ENCODE measurements at places on chromosomes 7 and 10.

DNA sequence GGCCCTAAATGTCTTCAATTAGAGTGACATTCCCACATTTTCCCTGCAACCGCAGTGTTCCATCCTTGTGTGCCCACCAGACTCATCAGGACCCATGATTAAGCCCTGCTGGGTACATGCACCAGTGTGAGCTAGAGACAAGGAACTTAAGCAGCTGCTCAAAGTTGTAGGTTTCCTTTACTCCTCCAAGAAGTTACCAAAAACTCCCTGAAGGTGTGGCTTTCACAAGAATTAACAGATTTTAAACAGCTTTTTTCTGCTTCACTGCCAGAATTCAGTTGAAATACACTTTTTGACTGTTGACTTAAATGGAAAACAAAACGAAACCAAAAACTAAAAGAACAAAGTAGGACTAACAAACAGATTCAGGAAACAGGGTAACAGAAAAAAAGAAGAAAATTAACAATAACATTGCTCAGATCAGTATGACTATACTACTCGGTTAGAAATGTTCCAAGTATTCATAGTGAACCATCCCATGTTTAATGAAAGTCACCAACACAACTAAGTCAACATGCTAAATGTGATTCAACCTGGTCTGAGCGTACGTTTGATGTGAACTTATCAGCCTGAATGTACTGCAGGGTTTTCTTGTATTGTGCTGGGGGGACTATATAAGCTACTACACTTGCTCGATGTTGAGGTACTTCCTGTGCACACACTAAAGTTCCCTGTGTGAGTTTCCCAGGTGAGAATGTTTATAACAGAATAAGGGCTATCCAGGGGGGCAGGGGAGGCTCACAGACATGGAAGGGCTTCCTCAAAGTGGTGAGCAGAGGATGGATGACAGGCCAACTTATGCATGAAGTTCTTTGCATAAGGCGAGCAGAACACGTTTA is 22.2 kb downstream of the SLC37A3 start:
- no peak for DNase-seq

DNA sequence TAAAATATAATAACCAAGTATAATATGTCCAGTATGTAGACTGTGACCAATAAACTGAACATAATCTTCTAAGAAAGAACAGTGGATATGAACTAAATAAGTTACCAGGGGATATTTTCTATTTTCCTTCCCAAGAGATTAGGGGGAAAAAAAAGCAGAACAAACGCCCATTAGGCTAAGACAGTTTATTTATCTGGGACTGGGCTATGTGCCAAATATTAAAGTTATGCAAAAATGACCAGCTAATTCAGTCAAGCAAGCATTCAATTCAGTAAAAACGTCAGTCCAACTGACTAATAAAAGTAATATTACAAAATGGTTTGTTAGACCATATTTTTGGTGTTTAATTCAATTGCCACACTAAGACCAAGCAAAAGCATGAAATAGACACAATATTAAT is 122.2 kb downstream of the TSPAN12 start:
- DNase-seq = no peak

GRCh38 chr7:112192236-112193154 is 13.7 kb downstream of the DOCK4 start:
- no peak for DNase-seq

DNA sequence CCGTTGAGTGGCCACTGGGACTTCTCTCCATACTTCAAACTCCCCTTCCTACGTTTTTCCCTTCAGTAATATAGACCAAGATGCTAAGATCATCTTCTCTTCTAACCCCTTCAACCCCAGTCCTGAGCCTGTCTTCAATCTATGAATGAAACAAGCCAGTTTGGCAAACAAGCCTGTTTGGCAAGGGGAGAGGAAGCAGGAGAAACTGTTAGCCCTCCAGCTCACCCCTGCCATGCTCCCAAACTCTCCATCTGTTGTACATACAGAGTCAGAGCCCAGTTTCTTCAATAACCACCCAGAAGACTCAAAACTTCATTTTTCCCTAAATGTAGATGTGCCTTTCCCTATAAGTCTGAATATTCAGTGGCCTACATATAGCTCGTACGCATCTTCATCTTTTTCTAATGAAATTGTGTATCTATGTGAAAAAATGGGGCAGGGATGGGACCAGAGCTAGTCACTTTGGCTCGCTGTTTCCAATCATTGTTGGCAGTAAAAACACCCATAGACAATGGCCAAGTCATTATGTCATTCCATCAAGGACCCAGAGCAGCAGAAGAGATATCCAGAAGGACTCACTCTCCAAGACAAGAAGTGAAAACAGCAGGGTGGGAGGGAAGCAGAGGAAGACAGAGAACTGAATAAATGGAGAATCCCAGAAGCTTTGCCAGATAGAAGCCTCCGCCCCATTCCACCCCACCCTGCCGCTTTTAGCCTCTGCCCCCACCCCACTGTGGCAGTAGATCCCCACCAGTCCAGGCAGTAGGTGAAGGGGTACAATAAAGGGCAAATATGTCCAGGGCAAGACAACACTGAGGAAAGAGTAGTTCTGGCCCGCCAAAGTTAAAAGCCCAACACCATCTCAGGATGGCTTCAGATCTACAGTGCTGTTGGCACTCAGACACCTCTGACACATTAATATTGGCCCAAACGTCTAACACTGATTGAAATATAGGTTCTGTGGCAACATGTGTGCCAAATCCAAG is 87.3 kb downstream of the DOCK4 start:
- DNase-seq = no peak

DNA sequence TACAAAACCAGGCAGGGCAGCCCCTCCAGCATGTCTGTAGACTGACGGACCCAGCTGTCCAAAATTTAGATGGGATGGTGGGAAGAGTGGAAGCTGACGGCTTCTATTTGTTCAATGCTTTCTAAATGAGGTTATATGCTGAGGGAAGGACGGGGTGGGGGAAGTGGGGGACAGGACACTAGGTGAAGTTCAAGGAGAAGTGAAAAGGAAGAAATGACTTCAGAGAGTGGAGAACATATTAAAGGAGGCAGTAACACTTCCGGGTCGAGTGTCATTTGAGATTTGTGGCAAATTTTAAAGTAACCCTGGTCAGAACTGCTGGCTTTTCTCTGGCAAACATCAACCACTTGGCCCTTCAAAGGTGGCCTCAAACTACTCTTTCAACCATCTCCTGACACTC is 9.4 kb downstream of the PIP4K2A start:
- no peak for DNase-seq

- no peak for DNase-seq
These were observed 23.2 kb upstream of the HIBADH start for GRCh38 chr7:27685893-27686292.

GRCh38 chr7:151132461-151133205 is 34.9 kb downstream of the GBX1 start:
- no peak for DNase-seq

GRCh38 chr7:155237297-155237696 is 60.4 kb upstream of the INSIG1 start:
- DNase-seq = no peak

GRCh38 chr7:15555381-15555859 is 6.4 kb downstream of the AGMO start:
- no peak for DNase-seq

DNA sequence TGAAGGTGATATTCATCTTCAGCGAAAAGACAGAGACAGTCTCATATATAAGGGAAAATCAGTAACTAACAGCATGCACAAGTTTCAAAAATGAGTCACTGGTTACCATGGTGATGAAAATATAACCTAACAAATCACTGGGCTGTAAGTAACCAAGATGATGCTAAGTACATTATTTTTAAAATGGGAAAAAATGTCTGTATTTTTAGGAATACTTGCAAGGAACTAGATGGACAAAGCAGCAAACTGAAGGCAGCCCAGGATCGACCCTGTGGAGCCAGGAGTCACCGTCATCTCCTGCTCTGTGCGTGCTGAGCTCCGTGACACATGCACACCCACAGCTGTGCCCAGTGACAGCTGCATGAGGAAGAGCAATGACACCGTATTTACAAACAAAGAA is 137.3 kb downstream of the ELMO1 start:
- no peak for DNase-seq

- no peak for DNase-seq
These were observed 68.7 kb upstream of the SEC61G start for GRCh38 chr7:54827734-54828133.

GRCh38 chr10:93436591-93437085 is 45.5 kb downstream of the MYOF start:
- no peak for DNase-seq

DNA sequence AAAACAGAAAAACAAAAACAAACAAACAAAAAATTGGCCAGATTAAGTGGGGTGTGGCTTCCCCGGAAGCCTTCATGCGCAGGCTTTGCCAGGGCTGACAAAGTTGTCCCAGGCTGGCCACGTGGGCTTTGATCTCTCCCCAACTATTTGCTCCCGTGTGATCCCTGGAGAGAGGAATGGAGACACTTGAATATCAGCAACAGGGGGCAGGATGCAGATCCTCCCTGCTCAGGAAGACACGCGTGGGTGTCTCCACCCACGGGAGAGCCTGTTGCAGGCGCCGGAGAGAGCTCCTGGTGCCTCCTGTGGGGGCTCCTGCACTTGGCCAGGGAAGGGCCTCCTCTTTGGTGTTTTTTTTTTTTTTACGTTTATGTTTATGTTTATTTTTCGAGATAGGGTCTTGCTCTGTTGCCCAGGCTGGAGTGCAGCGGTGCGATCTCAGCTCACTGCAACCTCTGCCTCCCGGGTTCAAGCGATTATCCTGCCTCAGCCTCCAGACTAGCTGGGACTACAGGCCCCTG is 19.0 kb downstream of the TRIM56 start:
- no peak for DNase-seq

DNA sequence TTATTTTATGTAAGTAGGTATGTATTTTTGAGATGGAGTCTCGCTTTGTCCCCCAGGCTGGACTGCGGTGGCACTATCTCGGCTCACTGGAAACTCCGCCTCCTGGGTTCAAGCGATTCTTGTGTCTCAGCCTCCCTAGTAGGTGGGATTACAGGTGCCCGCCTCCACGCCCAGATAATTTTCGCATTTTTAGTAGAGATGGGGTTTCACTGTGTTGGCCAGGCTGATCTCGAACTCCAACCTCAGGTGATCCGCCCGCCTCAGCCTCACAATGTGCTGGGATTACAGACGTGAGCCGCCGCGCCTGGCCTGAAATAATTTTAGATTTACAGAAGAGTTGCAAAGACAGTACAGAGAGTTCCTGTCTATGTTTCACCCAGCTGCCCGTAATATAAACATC is 37.5 kb downstream of the PFKFB3 start:
- no peak for DNase-seq

DNA sequence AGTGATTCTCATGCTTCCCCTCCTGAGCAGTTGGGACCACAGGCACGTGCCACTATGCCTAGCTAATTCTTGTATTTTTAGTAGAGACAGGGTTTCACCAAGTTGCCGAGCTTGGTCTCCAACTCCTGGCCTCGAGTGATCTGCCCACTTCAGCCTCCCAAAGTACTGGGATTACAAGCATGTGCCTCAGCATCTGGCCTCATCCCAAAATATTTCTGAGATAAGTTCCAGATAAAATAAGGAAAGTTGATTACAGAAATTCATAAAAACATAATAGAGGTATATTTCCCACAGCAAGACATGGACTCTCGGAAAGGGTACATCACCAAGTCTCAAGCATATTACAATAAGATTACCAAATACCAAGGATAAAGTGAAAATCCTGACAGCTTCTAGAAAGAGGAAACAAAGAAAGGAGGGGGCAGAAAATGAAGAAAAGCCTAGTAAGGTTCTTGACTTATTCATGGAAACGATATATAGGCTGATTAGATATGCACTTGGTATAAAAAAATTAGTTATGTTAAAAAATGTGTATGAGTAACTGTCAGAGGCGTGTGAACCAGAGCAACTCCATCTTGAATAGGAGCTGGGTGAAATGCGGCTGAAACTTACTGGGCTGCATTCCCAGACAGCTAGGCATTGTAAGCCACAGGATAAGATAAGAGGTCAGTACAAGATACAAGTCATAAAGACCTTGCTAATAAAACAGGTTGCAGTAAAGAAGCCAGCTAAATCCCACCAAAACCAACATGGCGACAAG is 35.0 kb downstream of the IQUB start:
- DNase-seq = no peak

DNA sequence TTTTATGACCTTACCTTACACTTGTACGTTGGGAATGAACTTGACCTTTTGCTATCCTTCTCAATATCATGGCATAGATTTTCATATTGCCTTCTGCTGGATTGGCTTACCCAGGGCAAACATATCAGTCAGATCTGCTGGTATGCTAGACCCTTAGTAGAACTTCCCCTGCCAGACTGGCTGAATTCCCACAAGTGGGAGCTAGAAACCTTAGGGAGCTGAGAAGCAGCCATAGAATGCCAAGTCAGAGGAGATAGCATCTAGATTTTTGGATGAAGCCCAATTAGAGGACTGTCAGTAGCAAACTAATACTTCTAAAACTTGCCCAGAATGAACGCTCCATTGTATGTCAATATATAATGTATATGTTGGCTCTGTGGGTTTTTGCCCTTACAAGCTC is 385.0 kb downstream of the NXPH1 start:
- no peak for DNase-seq

DNA sequence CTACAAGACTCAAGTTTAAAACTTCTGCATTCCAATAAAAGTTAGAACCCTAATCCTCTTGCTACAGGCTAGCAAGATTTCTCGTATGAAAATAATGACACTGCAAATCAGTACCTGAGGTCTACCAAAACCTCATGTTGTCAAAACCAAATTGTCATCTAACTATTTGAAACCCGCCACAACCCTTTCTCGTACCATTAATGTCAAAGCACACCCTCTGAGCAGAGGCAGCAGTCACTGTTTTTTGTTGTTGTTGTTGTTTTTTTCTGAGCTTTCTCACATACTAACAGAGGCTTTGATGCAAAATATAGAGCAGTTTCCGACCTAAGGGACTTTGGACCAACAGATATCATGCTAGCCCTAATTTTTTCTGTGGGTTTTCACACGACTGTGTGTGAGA is 563.9 kb upstream of the C7orf33 start:
- DNase-seq = no peak

DNA sequence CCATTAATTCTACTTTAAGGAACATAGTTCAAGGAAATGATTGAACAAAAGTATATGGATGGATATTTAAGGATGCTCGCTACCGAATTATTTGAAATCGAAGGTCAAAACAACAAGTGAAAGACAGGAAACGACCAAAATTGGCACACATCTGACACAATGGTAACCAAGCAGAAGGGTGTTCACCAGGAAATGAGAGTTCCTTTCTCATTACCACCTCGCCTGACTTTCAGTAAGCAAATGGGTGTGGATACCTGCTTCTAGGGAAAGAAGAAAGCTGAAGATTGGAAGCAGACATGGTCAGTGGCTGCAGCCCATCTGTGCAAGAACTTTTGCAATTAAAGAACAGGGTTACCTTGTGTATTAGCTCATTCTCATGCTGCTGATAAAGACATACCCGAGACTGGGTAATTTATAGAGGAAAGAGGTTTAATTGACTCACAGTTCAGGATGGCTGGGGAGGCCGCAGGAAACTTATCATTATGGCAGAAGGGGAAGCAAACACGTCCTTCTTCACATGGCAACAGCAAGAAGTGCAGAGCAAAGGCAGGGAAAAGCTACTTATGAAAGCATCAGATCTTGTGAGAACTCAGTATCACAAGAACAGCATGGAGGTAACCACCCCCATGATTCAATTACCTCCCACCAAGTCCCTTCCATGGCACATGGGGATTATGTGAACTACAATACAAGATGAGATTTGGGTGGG is 6.2 kb upstream of the TMEM273 start:
- no peak for DNase-seq

All from NCI-H1048 (cell line).